Stomach (tissue), 19 donors: ENCODE measurements at places on chromosomes 12 and 14. TPM values are rescaled to one million over a fixed set of nuclear protein-coding genes. Genes with fewer than 3 reads are reported as not detected.
A peak's percentile ranks its signal among the peaks of the same experiment; 100 is the strongest.

DNA sequence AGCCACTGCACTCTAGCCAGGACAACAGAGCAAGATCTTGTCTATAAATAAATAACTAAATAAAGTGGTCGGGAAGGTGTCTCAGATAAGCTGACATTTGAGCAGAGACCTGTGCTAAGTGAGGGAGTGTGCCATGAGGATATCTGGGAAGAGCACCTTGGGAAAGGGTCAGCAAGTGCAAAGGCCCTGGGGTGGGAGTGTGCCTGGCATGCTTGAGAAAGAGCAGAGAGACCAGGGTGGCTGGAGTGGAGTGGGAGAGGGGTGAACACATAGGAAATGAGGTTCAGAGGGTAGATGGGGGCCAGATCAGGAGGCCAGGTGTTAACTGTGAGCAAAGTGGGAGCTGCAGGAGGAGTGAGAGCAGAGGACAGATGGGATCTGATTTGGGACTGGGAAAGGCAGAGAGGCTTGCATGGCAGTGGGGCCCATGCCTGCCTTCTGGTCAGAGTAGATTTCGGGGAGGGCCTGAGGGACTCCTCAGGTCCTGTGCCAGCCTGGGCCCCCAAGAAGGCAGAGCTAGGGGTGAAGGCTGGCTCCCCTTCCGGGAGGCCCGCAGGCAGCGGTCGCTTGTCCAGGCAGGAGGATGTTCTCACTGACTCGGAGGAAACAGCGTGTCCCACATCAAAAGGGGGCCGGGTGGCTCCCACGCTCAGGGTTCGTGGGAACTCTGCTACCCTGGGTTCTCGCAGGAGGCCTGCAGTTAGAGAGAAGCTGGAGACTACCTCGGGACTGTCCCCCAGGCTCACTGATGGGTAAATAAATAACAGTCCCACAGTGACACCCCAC, 32.6 kb downstream of the DTX1 start:
- H3K4me3 ChIP-seq: no peak overlapping the region
- no peak for DNase-seq
- no peaks in the 10 kb centered on the region for H3K36me3 ChIP-seq
- H3K27ac ChIP-seq: no peak overlapping the region

DNA sequence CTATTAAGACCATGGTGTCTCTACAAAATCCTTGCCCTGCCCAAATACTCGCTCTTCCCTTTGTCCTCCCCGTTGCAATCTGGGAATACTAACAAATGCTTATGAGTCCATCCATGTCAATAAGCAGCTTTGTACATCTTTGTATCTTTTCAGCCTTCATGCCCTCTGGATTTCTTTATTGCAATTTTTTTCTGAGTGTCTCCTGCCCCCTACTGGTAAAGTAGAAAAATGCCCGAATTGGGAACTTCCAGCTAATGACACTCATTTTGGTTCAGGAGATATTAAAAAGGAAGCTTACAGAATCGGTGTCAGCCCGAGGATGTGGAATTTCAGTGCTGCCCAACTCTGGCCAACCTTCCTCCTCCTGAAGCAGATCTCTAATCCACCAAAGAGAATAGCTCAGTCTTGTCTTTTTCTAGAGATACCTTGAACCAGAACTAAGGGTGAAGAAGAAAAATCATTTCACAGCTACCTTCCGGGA, 46.0 kb downstream of the SH2B3 start:
- H3K36me3 ChIP-seq: peaks cover 83% of the 10 kb centered on the region
- H3K27me3 ChIP-seq: no peaks in the 10 kb centered on the region
- H3K4me1 ChIP-seq: peaks cover under 1% of the 10 kb centered on the region
- H3K4me3 ChIP-seq: no peak overlapping the region

DNA sequence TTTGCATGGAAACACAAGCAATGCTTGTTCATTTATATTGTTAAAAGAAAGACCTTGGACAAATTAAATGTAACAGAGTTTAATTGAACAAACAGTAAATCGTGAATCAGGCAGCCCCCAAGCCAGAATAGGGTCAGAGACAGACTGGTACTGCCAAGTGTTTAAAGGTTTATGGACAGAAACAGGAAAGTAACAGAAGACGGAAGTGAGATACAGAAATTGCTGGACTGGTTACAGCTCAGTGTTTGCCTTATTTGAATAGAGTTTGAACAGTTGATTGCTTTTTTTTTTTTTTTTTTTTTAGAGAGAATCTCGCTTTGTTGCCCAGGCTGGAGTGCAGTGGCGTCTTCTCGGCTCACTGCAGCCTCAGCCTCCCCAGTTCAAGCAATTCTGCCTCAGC, 50.3 kb downstream of the DAO start:
- no peak for DNase-seq
- H3K27ac ChIP-seq: peak overlapping the region; percentile 44
- no peak overlapping the region for H3K4me3 ChIP-seq
- no peaks in the 10 kb centered on the region for H3K36me3 ChIP-seq
- peaks cover 13% of the 10 kb centered on the region for H3K4me1 ChIP-seq

OR4E2 gene
- not detected for total RNA-seq

SAMD15 gene
- 0.73 TPM for total RNA-seq
